NCI-H1092 treated with DMSO at 0.1 percent for 48 hours (cell line): ENCODE measurements at places on chromosomes 4 and X.

- DNase-seq: no peak
These were observed at the start of gene CLTRN for GRCh38 chrX:15664487-15665444. CLTRN (minus strand) TSS chrX:15664805; CDS start chrX:15664775, 30 bp downstream.

DNA sequence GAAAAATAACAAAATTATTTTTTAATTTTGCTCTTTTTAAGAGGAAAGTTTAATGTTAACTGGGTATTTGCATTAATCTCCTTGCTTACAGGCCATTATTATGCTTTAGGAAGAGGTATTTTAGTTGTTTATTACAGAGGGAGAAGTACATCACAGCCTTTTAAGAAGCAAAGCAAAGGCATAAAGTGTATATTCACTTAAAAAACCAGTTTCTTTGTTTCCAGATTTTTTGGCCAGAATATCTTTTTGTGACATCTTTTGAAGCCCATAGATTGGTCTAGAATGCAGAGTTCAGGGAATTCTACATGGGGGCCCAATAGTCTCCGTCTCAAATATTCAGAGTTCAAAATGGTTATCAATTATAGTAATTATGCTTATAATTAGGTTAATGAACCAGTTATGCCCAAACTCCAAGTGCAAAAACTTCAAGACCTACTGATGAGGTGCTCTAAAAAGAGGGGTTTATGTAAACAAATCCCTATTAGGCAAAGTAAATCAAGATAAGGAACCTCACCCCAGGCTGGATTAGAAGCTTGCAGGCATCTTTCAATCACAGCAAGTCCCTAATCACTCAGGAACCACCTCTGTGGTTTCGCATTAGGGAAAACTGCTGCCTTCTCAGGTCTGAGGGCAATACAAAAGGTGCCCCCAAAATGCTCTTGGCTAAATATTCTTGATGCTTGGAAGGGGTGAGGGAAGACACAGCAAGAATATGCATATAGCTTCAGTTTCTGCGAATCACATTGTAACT lies 1.4 kb downstream of the CXXC4 start:
- peak; percentile 65 for DNase-seq

- DNase-seq: no peak
These were observed 445.6 kb downstream of the FAT4 start for GRCh38 chr4:125760201-125760819.

DNA sequence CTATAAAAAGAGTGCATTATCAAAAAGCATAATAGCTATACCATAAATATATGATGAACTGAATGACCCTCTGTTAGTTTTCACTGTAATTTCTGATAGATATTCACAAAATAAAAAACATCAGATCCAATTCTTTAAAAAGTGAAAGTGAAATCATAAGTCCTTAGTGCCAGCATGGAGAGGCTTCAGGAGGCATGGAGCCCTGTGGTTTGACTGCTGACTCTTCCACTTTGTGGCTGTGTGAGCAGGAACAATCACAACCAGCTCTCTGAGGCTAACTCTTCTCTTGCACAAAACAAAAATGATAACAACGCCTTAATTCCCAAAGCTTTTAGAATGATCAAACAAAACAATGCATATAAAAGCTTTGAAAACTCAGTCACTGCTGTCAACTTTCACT lies 1143.9 kb downstream of the PDHA2 start:
- DNase-seq: no peak

DNA sequence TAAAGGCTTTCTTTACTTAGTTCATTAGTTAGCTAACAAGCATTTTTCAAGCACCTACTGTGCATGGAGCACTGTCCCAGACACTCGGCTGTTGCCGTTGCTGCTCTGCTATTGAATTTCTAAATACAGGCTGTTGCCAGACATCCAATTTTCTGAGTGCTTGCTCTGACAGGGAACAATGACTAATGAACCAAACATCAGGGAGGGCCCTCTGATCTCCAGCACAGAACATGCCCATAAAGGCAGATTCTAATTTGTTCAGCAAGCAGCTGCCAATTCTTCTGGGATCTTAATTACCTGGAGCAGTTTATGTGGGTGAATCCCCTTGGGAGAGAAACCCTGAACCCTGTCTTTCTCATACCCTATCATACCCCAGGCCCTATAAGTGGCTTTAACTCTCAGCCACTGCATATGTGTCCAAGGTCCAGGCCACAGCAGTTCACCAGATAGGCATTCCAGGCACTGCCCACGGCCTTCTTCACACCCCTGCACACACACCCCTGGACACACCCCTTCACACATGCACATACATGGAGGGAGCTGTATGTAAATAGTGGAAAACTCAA lies 27.9 kb downstream of the TSC22D3 start:
- peak; percentile 84 for DNase-seq

- no peak for DNase-seq
These were observed 618 bp upstream of the FOXO4 start for GRCh38 chrX:71095033-71095432.

GRCh38 chr4:68693325-68694075 lies 23.0 kb upstream of the UGT2B15 start:
- DNase-seq: no peak

DNA sequence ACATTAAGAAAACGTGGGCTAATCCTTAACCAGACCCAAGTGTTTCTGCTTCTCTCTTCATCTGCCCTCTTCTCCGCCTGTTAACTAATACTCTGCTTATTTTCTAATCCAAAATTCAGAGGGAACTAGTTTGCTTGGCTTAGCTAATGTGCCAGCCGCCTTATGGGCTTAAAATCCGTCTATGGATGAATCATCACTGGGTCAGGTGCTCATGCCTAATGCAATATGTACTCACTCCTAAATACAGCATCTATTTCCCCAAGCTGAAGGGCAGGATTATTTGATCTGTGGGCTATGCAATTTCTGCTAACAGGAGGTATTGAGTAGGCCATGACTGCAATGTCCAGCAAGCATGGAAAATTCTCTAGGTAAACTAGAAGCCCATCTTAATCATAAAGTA lies 12.4 kb downstream of the DYNLT3 start:
- no peak for DNase-seq

GRCh38 chrX:149531599-149531998 lies 9.2 kb upstream of the EOLA1 start:
- DNase-seq: no peak

- no peak for DNase-seq
These were observed 23.3 kb downstream of the FRYL start for GRCh38 chr4:48756689-48757220.
